ENCODE measurements at places on chromosomes 11 and 22.

DNA sequence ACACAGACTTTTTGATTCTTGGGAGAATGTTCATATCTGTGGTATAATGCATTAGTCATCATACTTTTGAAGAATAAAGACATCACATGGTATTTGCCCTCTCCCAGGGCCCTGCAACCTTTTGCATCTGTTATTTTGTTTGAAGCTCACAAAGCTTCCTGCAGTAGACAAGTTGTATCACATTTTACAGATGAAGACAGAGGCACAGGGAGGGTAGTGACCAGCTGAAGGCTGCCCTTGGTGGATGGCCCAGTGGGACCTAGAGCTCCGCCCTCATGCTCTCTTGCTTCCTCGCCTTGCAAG is 66.4 kb downstream of the UBASH3B start:
- DNase-seq = no peak

DNA sequence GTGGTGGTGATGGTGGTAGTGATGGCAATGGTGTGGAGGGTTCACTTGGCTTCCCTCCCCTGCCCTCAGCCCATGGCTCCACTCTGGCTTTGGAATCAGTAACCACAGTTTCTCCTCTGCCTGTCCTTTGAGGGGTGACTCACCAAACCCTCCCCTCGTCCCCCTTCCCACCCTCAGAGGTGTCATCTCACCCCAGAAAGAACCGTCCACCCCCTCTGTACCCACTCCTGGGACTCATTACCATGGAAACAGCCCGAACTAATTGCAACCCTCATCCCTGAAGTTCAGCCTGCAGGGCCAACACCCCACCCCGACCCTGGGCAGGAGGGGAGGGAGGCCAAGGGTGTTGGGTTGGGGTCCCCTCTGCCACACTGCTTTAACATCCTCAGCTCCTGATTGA is 26.6 kb downstream of the PHLDB1 start:
- DNase-seq = no peak

DNA sequence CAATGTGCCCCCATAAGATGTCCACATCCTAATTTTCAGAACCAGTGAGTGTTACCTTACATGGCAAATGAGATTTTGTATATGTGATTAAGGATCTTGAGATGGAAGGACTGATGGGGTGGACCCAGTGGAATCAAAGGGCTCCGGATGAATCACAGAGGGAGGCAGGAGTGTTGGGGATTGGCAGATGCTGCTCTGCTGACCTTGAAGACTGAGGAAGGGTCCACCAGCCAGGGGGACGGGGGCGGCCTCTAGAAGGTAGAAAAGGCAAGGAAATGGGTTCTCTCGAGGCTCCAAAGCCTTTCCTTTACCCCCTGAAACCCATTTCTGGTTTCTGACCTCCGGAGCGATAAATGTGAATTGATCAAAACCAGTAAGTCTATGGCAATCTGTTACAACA is 18.8 kb downstream of the TMEM218 start:
- no peak for DNase-seq

DNA sequence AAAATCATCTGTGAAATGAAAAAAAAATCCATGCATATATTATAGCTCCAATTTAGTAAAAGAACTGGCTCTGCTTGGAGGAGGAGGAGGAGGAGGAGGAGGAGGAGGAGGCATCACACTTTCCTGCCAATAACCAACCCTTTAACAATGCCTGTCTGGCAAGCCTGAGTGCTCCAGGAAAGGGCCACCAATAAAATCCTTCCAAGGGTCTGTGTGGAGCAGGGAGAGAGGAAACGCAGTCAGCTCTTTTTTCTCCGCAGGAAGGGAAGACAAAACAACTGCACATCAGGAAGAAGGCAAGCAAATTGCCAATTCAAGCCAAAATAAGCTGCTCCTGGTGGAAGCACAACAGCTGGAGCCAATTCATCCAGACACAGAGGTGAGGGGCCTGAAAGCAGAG is 139.0 kb downstream of the KCNC1 start:
- DNase-seq = no peak

DNA sequence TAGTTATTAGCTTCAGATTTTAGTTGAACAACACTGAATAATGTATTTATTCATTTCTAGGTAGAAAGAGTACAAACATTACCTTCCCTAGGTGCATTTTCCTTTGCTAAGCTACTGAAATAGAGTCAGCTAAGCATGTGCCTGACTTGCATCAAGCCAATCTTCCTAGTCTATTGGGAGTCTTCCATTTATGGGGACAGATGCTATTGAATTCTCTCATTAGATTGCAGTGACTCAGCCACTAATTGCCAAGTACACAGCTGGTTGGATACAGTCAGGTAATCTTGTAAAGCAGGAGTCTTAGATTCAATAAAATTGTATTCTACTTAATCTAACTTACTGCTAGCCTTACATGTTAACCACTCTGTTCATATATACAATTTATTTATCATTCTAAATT is 55.2 kb upstream of the RPS13 start:
- DNase-seq = no peak

DNA sequence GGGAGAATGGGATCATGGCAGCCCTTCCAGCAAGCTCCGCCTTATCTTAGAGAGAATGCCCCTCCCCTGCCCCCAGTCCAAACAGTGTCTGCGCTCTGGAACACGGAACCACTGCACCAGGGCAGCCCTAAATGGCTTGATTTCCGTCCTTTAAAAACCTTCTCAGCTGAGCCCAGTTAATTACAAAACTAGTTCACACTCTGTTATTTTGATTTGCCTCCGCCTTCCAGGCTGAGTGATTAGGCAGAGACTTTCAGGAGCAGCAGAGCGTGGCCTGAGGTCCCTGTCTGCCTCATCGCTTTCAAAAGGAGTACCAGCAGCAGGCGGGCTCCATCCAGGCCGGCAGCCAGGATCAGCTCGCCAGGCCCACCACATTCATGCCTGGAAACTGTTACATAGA is 313.0 kb downstream of the BRD1 start:
- no peak for DNase-seq

- no peak for DNase-seq
Observed at GRCh38 chr11:3077189-3077836, 20.1 kb upstream of the CARS1 start.

- no peak for DNase-seq
Observed at GRCh38 chr11:80330264-80330663, 889.4 kb upstream of the TENM4 start.

DNA sequence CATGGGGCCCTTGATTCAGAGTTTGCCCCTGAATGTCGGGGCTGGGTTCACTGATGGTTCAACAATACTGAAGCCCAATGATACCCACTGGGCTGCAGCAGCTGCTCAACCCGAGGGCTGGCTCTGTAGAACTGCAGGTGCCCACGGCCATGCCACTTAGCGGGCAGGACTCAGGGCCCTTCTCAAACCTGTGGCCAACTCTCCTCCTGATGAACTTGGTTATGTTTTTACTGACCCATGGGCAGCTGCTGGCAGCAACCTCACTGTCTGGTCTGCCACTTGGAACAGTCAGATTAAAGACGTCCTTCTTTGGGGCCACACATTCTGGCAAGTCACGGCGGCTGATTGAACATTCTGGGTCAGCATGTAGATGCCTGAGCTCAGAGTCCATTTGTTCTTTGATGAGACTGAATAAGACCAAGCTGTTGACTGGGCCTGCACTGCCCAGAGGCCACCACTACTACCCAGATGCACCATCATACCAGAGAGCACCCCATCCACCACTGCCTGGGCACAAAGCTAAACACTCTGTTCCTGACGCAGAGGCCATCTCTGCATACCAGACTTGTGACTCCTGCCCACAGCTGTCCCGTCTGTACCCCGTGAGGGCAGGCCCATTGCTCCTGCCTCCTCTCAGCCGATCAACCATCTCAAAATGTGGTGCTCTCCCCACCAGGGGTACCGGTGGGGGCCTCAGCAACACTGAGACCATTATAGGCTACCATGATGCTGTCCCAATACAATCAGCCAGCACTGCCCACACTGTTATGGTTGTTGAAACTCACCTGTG is 67.8 kb downstream of the SHANK2 start:
- no peak for DNase-seq

DNA sequence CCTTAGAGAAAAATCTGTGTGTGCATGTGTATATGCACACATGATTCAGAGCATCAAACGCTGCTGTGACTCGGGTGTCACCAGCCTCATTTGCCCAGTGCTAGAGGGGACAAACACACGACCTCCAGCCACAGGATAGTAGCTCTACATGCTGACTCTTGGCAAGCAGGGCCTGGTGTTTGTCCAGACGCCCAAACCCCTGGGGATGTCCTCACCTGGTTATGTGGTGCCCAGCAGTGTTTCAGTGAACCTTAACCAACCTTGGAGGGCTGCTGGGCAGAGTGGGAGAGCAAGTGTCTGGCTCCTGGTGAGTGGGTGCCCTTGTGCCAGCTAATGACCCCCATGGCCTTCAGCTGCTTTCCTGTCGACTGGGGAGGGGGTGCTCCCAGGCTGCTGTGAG is 26.7 kb downstream of the IGLL1 start:
- no peak for DNase-seq

- no peak for DNase-seq
Observed at GRCh38 chr11:44247508-44247907, 62.4 kb downstream of the ALX4 start.

DNA sequence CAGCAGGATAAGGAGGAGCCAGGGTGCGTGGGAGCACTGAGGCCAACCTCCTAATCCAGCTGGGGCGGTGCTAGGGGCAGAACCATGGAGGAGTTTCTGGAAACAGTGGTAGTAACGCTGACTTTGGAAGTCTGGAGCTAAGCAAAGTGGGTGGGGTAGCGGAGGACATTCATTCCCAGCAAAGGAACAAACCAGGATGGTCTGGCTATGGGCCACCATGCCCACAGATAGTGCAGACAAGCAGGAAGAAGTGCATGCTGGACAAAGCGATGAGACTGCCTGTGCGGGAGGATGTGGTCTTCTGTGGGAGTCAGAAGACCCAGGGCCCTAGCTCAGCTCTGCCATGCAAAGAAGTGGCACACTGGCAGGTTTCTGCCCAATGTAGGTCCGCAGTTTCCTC is 71.6 kb upstream of the CSNK2A3 start:
- no peak for DNase-seq

- no peak for DNase-seq
Observed at GRCh38 chr11:33617672-33618350, 82.8 kb downstream of the C11orf91 start.

DNA sequence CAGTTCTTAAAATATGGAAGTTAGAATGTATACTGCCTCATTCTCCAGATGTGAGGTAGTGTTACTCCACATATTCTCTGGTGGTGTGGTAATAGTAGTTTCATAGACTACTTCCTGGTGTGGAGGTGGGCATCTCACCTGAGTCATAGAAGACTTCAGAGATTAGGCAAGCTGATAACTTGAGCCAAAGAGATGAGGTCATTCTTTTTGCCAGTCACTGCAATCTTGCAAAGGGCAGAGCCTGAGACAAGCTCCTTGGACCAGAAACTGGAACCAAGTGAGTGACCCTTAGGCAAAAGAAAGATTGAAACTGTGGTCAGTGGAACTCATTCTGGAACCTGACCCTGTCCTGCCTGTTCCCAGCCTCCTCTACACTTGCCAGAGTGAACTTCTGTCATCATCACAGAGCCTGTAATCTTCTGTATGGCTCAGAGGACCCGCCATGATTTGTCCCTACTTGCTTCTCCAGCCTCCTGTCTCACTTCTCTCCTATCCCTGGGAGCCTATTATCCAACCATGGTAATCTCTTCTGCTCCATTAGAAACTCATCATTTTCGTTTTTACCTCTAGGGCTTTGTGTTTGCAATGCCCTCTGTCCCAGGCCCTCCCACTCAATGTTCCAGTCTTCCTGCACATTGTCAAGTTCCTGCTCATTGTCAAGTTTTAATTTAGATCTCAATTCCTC is 10.6 kb upstream of the CCDC83 start:
- no peak for DNase-seq

DNA sequence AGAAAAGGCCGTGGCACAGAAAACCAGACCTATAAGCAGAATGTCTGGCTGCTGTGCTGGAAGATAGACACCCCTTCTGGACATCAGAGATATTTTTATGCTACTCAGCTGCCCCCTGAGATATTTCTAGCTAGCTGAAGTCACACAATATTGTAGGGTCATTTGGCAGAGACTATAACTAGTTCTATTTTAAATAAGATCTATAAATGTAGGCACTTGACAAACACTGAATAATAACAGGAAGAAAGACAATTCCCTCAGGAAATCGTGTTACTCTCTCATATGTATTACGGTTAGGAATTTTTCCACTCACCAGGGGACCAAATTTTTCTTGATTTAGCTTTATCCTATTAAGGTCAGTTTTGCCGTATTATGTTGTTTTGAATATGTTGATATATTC is 845.4 kb downstream of the OPCML start:
- no peak for DNase-seq

DNA sequence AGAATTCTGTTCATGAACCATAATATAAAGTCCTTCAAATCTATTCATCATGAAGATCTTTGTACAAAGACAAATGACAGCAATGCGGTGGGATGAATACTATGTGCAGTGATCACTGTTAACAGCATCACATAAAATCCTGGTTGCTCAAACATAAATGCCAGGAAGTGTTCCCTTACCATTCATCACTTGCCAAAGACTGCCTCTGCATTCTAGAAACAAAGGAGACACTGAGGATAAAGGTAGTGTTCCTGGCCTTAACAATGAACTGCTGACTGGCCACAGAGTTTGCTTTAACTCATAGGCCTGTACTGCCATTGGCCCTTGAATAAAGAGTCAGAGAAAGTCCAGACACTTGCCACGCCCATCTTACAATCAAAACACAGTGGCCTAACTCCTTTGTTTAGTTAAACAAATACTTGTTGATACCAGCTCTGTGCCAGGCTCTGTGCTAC is 29.5 kb downstream of the C2CD3 start:
- DNase-seq = no peak

- DNase-seq = no peak
Observed at GRCh38 chr11:24560324-24560723, 63.5 kb downstream of the LUZP2 start.

DNA sequence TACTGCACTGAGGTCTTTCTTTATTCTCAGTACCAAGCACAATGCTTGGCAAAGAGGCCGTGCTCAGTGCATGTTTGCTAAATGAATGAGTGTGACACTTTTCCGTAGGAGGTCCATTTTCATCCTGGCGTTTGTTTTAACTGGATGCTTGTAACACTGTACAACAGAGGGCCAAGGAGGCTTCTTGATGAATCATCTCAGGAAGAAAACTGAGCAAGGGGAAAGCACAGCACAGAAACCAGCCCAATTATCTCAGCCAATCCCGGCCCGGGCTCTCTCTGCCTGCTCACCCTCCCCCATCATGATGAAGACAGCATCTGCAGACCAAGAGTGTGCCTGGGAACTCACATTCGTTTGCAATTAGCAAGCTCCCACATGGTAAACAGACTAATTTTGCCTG is 570.3 kb downstream of the OPCML start:
- no peak for DNase-seq

DNA sequence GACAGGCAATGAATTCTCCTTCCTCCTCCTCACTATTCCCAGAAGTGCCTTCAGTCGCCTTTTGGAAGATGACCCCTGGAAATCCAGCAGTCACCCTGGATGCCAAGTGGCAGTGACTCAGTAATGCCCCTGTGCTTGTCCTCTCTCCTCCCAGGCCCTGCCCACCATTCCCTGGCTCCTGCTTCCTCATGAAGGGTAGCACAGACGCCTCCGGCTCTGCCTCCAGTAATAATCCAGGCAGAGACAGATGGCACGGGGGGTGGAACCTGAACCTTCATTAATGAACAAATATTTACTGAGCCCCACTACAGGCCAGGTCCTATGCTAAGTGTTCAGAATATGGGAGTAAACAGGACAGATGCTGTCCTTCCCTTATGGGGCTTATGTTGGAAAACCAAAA is 23.2 kb downstream of the SYT13 start:
- no peak for DNase-seq

Measured in stimulated activated CD8-positive, alpha-beta memory T cell treated with anti-CD3 and anti-CD28 coated beads, Interleukin-15, amount 100 ng/mL, for 4 hours (primary cell).